ENCODE measurements at places on chromosomes 16 and 17.
A peak's percentile ranks its signal among the peaks of the same experiment; 100 is the strongest.

DNA sequence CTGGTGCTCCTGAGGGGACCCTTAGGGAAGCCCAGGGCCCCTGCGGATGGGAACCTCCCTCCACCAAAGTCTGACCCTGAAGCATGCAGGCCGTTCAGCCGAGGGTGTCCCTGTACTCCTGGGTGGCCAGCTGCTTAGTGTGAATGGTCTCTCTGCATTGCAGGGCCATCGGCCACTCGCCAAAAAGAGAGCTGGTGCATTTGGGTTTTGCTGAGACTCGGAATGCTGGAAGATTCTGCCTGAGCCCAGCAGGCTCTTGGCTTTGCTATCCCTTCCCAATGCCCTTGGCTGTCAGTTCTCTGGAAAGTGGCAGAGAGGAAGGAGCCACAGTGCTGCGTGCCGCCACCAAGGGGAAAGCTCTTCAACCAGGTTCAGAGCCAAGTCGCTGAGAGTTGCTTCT is 2.8 kb downstream of the MEOX1 start:
- no peak for DNase-seq

- DNase-seq, result no peak
Observed at GRCh38 chr16:56616608-56617211, 8.3 kb downstream of the MT2A start.

GRCh38 chr17:11899537-11899942 is 97.7 kb downstream of the ZNF18 start:
- DNase-seq, result no peak

GRCh38 chr17:17540935-17541639 is 44.9 kb upstream of the RASD1 start:
- no peak for DNase-seq

DNA sequence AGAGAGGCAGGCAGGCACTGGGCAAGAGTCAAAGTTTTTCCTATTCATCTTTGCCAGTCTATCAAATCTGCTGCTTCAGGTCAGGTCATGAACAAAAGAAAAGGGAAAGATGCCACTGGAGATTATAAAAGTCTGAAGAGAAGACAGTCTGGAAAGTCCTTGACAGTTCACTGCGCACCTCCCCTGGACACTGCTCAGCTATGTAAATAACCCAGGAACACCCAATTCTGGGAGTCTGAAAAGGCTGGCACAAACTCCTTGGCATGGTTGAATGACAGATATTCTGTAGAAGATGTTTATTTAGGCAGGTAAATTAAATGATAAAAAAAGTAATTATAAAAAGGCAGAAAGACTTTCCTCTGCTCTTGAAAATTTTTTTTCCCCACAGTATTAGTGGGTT is 5.2 kb upstream of the CORO6 start:
- no peak for DNase-seq

DNA sequence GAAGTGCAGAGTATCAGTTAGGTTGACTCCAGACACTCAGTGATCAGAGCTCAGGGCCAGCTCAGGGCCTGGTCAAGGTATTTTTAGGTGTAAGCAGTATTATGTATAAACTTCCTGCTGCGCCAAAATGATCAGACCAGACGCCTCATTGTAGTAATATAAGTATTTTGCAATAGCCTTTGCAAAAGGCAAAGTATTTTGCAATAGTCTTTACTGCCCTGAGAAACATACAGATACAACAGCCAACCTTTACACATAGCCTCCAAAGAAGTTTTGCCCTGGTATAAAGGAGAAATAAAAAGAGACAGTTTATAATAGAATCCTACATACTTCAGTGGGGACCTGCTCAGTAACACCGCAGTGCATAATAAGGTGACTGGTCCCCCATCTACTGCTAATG is 333.0 kb upstream of the EEF2KMT start:
- no peak for DNase-seq

DNA sequence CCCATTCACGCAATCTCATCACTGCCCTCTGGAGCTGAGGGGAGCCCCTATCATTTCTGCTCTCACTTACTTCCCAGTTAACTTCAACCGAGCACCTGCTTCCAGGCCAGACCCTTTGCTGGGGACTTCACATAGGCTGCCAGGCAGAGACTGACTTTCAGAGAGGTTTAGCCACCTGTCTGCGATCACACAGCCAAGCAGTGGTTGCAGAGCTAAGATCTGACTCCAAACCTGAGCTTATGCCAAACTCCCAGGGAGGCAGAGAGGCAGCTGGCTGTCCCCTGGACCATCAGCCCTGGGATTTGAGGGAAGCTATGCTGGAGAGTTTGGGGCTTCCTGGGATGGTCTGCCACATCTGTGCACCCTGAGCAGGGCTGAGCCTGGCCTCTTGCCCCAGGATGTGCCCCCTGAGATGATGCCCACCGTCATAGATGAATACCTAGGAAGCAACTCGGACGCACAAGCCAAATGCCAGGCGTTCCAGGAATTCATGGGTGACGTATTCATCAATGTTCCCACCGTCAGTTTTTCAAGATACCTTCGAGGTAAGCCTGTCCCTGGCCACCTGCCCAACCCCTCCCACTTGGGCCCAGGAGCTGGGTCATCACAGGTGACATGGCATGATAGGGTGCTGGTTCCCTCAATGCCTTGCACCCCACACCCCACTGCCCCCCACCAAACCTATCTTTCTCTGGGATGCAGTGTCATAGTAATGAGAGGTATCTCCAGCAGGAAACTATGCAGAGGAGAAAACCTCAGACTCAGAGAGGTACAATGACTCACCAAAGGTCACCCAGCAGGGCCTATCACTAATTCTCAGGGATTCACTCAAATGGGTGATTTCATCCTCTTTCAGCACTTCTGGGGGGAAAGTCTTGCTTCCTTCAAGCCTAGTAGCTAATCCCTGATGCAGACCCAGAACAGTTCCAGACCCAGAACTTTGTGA is 10.0 kb downstream of the CES3 start:
- no peak for DNase-seq

DNA sequence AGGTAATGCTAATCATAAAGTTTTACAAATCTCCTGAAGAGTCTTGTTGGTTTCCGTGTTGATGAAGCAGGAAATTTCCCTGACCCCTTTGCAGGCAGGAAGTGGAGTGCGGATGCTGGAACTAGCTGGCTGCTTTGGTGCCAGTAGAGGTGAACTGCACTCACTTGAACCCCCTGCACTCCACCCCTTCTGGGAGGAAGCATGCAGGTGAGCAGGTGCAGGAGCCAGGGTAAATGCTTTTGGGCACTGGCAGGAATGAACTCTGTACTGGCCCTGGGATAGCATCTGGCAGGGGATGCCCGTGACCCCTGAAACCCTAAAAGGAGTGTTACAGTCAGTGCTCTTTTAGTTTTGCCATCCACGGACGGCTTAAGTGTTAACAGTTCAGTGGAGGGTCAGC is 430.4 kb downstream of the WWOX start:
- no peak for DNase-seq

- DNase-seq, result peak; percentile 12
Observed at GRCh38 chr17:30472238-30472890, 4.8 kb upstream of the GOSR1 start.

DNA sequence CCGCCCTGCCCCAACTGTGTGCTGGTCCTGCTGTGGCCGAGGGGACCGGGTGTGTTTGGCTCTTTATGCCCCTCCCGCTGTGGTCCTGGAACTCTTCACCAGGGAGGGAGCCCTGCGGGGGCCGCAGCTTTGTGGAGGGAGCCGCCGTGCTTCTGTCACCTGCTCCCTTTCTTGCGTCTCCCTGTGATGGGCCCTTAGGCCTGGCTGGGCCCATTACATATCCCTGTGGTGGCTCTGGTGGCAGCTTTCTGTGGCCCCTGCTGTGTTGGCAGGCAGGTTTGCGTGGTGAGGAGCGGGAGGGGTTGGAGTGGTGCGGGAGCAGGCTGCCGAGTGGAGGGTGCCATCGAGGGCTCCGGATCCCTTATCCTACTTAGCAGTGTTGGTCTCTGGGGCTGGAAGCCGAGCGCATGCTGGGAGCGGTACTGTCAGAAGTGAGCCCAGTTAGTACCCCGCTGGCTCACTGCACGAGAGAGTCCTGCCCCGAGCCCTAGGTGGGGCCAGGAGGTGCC is 60.4 kb downstream of the PDPK1 start:
- DNase-seq, result no peak

DNA sequence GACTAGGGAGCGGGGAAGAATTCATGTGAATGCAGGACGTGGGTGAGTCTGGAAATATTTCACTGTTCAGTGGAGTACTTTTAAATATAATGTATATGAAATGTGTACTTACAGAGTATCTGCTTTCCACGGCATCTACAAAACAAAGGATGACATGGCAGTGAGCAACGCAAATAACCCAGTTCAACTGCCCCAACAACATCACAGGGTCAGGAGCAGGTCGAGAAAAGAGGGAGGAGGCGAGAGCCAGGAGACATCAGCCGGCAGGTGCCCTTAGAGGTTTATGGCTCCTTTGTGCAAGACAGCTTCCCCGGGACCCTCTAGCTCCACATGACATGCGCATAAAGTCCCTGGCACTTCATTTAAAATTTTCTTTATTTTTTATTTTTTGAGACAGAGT is 61.1 kb downstream of the PECAM1 start:
- DNase-seq, result no peak

GRCh38 chr16:85390511-85391174 is 222.5 kb upstream of the GSE1 start:
- peak; percentile 94 for DNase-seq

DNA sequence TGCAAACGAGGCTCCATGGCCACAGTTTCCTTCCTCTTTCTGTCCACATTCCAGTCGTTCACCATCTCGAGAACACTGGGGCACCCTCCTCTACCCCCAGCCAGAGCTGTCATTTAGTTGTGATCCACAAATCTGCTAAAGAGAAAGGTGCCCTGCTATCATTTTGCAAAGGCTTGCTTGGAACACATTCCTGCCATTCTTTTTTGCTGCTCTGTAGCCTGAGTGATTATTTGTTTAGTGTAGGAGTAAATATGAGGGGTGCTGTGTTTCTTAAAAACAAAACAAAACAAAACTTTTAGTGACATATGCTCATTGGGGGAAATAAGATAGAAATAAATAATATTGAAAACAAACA is 166.7 kb downstream of the PRKCA start:
- DNase-seq, result no peak

- DNase-seq, result no peak
Observed at GRCh38 chr16:17998996-17999395, 337.5 kb downstream of the NPIPA8 start.

GRCh38 chr17:39612291-39612894 is 4.7 kb upstream of the NEUROD2 start:
- DNase-seq, result no peak

DNA sequence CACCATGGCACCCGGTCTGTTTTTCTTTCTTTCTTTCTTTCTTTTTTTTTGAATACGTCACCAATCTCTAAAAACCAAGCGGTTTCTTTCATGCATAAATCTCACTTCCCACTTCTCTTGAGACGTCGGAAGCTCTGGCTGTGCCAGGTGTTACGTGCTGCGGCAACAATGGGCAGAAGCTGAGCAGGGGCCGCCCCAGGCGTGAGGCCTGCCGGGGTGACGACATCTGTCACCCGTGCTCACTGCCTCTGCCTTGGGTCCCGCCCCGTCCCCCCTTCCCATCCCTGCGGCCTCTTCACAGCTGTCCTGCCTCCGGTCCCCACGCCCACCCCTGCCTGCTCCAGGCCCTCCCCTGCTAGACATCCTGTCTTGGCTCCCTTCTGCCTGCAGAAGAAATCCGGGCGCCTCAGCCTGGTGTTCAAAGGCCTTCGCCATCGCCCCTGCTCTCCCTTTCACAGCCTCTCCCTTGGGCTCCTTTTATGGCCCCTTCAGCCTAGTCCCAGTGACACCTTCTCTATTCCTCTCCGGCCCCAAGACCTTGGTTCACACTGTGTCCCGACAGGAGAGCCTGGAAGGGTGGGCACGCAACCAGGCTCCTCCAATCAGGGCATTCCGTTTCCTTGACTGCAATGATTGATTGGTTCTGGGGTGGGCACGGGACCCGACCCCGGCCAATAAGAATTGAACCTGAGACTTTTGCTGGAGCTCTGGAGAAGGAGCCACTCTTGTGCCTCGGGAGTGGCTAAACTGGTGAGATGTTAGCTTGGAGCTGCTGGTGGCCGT is 4.8 kb downstream of the P2RX1 start:
- no peak for DNase-seq

- no peak for DNase-seq
Observed at GRCh38 chr16:10325783-10326543, 59.9 kb upstream of the ATF7IP2 start.

GRCh38 chr16:10750793-10751192 is 7.2 kb downstream of the NUBP1 start:
- no peak for DNase-seq

GRCh38 chr16:26177438-26177837 is 485.7 kb downstream of the HS3ST4 start:
- no peak for DNase-seq

DNA sequence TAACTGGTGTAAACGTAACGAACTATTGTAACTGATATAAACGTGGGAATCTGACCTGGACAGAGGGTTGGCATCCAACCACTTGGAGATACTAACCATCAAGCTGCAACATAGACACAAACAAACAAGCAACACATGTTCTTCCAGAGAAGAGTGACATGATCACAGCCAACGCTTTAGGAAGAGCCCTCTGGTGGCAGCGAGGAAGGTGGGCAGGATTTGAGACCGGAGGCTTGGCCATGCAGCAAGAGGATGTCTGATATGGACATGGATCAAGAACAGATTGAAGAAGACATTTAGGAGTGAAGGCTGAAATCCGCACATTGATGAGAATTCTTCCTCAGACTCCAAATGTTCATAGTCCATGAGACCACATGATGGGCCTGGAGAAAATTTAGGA is 40.3 kb upstream of the TNRC6A start:
- DNase-seq, result peak; percentile 44

DNA sequence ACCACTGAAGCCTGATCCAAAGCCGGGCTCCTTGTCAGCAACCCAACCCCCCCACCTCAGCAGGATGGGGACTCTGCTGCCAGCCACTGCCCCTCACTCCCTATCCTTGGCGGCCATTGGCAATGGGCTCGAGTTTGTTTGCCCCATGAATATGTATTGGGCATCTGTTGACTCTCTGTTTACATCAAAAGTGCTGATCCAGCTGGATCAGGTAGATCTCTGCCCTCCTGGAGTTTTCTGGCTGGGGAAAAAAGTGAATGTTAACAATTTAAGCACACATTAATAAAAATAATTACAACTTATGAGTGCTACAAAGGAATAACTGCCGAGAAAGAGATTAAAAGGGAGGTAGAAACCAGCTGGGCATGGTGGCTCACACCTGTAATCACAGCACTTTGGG is 62.5 kb downstream of the ATP2C2 start:
- no peak for DNase-seq

GRCh38 chr16:10744370-10745030 is 858 bp downstream of the NUBP1 start:
- DNase-seq, result peak; percentile 54

GRCh38 chr16:88639231-88640038 is 1.1 kb downstream of the IL17C start:
- no peak for DNase-seq
